Type B pancreatic cell (in vitro differentiated cells): ENCODE measurements at places on chromosomes 6 and 20. TPM values are rescaled to one million over a fixed set of nuclear protein-coding genes. Genes with fewer than 3 reads are reported as not detected.

DNA sequence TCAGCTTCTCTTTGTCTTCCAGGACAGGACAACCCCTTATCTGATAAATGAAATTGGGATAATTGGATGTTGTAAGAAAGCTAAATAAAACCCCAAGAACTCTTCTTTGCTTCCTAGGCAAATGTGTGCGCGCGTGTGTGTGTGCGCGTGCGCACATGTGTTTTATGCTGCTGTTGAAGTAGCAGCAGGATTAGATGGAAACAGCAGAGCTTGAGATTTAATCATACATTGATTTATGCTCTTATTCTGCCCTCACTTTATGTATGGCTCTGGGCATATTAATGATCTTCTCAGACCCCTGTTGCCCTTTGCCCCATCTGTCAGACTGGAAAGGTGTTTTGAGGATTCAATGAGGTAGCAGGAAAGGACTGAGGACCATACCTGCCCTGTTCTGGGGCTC, 324.0 kb upstream of the MAP3K7 start:
- no peak for DNase-seq

DNA sequence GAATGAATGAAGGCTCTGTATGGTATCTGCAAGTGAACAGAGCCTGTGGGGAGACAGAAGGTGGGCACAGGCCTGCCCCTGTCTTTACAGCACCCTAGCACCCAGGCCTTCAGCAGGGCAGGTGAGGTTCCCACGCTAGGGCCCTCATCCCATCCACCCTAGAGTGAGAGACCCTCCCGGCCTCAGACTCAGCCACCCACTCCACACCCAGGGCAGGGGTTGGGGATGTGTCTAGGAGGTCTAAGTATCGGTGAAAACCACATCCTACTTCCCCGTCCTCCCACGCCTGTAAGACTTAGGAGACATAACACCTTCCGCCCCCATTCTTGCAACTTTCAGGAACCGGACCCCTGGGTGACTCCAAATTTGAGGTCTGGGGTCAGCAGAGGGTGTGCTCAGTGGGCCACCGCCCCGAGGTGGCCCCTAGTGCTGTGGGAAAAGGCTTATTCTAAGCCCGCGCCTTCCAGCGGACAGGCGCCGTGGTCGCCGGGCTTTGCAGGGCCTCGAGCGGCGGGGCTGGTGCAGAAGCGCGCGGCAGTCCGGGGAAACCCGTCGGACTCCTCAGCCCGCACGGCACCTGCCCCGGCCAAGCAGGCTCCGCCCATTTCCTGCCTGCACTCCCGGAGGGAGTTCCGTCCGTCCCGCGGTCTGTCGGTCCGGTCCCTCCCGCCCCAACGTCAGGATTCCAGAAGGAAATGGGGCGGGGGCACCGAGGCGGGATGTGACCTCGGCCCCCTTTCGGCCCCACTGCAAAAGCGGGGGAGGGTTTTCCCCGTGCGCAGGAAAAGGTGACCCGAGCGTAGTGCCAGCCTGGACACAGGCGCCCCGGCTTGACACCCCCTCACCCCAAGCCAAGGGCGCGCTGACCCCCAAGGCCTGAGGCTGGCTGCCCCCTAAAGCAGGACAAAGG, 868 bp downstream of the SAMD10 start:
- DNase-seq, result peak; percentile 77

DNA sequence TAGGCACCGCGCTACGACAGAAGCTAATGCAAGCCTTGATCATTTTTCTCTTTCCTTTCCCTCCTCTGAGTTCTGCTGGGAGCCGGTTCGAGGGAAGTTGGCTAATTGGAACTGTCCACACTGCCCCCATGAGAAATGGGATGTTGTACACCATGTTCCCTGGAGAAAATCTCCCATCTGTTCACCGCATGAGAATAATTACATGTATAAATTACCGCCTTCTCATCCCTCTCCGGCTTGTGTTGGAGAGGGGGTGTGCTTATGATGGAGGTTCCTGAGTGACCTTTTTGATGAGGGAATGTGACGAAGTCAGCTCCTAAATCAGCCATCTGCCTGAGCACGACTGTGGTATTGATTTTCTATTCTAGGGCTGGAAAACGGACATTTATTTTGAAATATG, 320.2 kb upstream of the SULF2 start:
- no peak for DNase-seq

GRCh38 chr6:22638320-22638719, 69.0 kb downstream of the HDGFL1 start:
- no peak for DNase-seq

DNA sequence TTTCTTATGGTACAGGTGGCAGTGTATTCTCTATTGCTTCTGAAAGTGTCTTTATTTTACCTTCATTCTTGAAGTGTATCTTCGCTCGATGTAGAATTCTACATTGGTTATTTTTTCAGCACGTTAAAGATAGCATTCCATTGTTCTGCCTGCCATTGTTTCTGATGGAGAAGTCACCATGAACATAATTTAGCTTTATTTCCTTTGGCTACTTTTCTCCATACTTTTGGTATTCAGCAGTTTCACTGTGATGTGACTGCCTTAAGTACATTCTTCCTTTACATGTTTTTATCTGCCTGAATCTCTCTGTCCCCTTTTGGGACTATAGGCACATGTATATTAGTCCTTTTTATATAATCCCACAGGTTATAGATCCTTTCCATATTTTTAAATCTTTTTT, 19.0 kb downstream of the ZNF133 start:
- no peak for DNase-seq

GRCh38 chr6:751765-752164, 58.8 kb upstream of the EXOC2 start:
- DNase-seq, result no peak

- DNase-seq, result no peak
Observed at GRCh38 chr20:38804221-38804620, 1.3 kb upstream of the PPP1R16B start.

DNA sequence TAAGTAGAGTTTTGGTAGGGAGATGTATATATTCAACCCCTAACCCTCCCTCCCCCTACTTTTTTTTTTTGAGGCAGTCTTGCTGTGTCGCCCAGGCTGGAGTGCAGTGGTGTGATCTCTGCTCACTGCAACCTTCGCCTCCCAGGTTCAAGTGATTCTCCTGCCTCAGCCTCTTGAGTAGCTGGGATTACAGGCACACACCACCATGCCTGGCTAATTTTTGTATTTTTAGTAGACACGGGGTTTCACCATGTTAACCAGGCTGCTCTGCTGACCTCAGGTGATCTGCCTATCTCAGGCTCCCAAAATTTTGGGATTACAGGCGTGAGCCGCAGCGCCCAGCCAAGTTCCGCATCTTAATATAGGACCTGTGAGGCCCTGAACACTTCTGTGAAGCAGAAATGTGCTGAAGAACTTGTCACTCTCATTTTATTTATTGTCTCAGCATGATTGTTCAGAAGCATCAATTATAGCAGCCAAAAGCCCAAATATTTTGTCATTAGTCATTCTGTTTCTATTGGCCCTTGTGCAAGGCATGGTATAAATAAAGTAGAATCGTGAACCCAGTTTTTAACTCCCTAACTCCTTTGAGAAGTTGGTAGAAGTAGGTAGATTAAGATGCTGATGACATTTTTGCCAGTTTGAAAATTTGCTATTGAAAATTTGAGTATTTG, 19.4 kb downstream of the DSTN start:
- DNase-seq, result no peak

DNA sequence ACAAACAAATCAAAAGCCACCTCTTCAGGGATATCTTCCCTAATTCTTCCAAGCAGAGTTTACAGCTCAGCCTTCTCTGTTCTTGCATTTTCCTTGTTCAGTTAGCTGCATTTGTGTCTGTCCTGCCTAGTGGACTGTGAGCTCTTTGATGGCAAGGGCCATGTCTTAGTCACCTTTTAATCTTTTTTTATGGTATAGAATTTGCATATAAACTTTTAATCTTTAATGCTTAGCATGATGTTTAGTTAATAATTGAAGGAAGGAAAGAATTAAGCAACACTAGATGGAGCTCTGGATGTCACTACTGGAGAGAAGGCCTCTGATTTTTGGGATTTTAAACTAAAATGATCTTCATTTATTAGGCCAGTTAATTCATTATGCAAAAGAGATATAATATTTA, 12.1 kb downstream of the PPP2R5D start:
- DNase-seq, result no peak

FAM209B gene
- total RNA-seq, result 0.63 TPM in 1 of 2 replicates, not detected in the other

SIGLEC1 gene
- total RNA-seq, result not detected in 2 replicates

SLC17A1 gene
- total RNA-seq, result 0.85 and 1.2 TPM in 2 replicates

POPDC3 gene
- total RNA-seq, result 1.1 and 6.0 TPM in 2 replicates

ZNF334 gene
- total RNA-seq, result 12.6 and 19.7 TPM in 2 replicates

PRND gene
- 0.48 TPM in 1 of 2 replicates, not detected in the other for total RNA-seq
